ENCODE measurements at places on chromosomes 7 and 10.
A peak's percentile ranks its signal among the peaks of the same experiment; 100 is the strongest.

- no peak for DNase-seq
Observed at GRCh38 chr7:117043108-117043825, 90.0 kb downstream of the ST7 start.

DNA sequence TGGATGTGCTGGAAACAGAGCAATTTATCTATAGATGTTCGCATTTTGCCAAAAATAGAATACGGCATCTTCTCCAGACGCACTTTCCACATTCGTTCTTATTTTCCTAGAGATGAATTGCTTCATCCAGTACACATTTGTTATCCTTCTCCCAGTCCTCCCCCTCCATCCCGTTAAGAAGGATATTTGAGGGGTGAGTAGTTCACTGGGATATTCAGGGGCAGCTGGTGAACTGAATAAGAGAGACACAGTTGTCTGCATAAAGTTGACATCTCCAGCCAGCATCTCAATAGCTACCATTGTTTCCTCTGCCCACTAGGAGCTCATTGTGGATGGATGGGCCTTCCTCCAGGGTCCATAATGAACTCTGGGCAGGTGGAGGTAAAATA is 456.8 kb upstream of the NRP1 start:
- DNase-seq, result no peak

DNA sequence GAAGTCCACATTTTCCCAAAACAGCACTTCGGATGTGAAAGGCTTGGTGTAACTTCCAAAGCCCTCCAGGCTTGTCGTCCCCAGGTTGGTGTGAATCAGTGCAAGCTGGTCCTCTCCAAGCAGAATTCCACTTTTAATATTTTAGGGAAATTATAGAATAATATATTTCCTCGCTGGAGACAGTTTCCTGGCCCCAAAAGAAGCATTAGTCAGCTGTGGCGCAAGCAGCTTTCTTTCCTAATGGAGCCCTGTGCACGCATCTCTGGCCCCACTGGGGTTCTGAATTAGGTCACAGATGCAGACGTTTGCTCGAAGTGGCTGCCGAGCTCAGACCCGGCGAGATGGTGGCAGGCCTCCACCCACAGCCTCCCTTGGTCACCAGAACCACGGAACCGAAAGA is 33.3 kb upstream of the MNX1 start:
- no peak for DNase-seq

- no peak for DNase-seq
Observed at GRCh38 chr7:13198036-13198435, 510.6 kb downstream of the ARL4A start.

DNA sequence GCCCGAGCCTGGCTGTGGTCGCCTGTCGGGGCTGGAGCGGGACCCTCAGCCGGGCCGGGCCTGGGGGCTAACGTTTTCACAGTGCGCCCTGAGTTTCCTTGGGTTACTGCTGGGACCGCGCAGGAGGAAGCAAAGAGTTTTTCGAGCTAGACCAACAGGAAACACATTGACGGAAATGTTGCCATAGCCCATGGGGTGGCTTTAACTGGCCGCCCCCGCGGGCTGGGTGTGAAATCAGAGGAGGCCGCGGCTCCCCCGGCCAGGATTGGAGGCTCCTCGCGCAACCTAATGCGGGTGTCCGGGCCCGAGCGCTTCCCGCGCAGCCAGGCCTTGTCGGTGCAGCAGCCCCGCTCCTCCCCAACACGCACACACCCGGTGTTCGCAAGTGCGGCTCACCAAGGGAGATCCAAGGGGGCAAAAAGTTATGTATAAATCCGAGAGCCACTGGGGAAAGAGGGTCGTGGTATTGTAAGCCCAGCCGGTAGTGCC is 1.9 kb downstream of the HHEX start:
- DNase-seq, result peak; percentile 20

DNA sequence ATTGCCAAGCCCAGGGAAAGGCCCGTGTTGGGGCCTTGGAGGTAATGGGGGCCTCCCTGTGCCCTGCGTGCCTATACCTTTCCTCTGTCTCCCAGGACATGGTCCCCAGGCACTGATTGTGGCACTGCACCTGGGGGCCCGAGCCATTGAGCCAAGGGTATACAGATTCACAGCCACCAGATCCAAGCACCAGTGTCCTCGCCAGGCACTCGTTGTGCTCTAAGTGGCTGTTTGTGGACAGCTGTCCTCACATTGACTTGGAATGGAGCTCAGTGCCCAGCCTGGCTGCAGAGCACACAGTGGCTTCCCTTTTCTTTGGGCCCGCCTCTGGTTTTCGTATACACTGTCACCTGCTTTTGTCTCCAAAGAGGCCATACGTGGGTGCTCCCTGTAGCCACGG is 72.0 kb upstream of the BTBD16 start:
- DNase-seq, result no peak

- no peak for DNase-seq
Observed at GRCh38 chr10:2933519-2933918, 133.8 kb upstream of the PFKP start.

- DNase-seq, result no peak
Observed at GRCh38 chr7:106139265-106140251, 27.4 kb upstream of the SYPL1 start.

DNA sequence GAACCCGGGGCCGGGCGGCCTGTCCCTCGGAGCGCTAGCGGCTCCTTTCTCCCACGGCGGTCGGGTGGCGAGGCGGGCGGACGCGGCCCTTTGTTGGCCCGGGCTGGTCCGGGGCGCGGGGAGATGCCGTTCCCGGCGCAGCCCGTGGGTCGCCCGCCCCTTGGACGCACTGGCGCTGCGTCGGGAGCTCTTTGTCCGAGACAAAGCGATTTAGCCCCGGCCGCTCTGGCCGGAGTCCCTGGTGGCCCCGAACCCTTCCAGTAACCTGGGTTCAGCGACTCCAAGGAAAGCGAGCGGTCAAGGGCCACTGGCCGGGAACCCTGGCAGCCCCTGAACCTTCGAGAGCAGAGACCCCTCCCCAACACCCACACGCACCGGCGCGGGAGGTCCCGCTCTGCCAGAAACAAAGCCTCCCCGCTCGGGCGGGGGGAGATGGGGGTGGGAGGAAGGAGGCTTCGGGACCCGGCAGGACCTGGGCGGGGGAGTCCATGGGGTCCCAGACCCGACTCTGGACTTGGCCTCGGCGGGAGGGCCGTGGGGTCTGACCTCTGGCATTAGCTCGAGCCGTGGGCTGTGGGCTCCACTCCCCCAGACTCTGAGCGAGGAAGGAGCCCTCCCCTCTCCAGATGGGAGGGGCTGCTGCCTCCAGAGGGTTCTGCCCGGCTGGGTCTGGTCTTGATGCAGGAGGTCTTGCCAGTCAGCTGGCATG is 836 bp downstream of the DPYSL4 start:
- no peak for DNase-seq

- DNase-seq, result no peak
Observed at GRCh38 chr7:26584326-26584725, 280.1 kb downstream of the SKAP2 start.

DNA sequence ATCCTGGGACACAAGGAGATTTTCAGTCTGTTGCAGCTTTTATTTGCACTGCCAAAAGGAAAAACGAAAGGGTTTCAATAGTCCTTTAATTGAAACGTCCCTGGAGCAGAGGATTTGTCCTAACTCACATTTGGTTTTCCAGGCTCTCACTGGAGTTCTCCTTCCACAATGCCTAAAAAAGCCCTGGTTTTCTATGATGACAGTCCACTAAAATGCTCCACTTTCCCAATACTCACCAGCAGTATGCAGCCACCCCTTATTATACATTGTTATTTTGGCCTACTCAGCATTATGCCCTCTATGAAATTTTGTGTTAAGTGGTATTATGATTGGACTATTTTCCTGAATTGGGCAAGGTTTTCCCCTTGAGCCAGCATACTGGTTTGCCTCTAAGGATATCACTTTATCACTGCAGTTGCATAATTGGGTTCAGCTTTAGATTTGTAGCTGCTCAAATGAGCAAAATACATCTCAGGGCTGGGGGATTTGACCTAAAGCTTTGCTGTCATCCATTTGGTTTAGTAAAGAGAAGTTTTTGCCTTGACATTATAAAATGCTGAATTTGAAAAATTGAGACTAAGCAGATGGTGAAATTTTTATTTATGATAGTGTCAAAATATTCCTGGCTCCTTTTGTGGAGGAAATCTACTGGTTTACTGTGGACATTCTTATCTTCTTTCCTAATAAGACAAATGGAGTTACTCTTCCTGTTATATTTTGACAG is 239.2 kb downstream of the RNLS start:
- no peak for DNase-seq

- no peak for DNase-seq
Observed at GRCh38 chr7:158470336-158470735, 117.3 kb downstream of the PTPRN2 start.

DNA sequence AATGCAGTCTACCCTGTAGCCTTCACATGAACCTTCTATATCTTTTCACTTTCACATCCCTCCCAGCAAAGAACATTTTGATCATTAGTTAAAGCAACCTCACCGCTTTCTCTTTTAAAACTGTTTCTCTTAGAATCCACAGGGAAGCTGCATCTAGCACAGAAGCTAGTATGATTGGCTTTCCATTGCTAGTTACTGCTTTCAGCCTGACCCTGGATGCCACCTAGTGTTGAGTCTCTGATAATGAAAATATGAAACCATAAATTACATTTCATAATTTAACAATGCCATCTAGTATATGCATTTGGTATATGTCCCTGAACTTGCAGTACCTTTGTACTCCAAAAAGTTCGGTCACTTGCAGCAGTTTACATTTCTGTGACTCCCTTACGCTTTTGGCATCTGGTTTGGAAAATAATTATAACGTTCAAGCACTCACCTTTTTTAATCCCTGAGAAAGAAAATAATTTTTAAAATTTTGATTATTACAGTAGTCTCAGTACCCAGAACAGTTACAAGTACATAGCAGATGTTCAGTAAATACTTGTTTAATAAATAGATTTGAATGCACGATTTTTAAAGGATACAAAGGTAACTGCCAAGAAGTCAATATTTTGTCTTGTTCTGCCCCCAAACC is 22.7 kb downstream of the CISD1 start:
- DNase-seq, result no peak

DNA sequence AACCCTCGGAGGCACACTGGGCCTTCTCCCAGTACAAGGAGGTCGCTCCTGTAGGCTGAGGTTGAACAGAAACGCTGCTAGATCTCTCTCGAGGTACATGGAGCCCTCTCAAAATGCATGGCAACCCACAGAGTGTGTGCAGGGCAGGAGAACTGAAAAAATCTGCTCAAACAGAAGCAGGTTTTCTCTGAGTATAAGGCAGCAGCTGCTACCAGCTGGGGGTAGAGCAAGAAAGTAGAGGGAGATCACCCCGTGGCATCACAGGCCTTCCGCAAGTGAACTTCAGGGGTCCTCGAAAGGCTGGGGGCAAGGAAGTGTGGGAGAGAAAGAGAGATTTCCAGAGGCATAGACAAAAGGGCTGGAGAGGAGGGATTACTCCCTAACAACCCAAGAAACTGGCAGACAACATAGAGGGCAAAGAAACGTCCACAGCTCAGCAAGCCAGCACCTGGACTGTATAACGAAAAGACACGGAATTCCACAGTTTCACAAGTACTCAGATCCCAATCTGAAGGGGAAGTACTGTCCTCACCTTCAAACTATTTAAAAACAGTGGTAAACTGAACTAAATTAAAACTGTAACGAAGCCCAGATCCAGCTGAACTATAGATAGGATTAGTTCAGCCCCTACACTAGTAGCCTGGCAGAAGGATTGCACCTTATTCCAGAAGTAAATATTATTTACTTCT is 299.2 kb downstream of the IPMK start:
- DNase-seq, result no peak

DNA sequence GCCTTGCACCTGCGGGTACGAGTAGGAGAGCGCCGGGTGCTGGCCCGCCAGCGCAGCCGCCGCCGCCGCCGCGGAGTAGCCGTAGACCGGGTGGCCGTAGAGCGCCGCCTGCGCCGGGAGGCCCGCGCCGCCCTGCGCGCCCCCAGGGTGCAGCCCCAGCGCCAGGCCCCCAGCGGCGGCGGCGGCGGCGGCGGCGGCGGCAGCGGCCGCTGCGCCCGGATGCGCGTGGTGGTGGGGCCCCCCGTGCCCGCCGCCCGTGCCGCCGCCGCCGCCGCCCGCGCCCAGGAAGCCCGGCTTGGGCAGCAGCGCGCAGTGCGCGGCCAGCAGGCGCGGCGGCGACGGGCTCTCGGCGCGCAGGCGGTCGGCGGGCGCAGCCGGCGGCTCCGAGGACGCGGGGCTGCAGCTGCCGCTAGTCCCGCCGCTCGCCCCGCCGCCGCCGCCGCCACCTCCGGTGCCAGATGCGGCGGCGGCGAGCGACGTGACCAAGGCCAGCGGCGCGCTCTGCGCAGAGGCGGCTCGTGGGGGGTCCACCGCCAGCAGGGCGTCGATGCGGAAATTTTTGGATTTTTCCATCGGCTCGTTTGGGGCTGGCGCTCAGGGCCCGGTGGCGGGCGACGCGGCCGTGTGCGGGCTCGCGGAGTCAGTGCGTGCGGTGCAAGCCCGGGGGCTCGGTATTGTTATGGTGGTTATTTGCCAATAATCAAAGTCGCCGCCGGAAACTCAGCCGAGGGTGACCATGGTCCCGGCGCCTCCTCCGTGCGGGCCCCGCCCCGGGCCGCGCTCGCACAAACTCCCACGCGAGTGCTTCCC is 480 bp downstream of the MNX1 start:
- DNase-seq, result no peak

- no peak for DNase-seq
Observed at GRCh38 chr10:1141701-1142100, 85.5 kb downstream of the WDR37 start.

GRCh38 chr10:78571891-78572290 is 496.9 kb upstream of the ZMIZ1 start:
- DNase-seq, result no peak

- DNase-seq, result no peak
Observed at GRCh38 chr10:100913470-100913865, 705 bp downstream of the SLF2 start.

DNA sequence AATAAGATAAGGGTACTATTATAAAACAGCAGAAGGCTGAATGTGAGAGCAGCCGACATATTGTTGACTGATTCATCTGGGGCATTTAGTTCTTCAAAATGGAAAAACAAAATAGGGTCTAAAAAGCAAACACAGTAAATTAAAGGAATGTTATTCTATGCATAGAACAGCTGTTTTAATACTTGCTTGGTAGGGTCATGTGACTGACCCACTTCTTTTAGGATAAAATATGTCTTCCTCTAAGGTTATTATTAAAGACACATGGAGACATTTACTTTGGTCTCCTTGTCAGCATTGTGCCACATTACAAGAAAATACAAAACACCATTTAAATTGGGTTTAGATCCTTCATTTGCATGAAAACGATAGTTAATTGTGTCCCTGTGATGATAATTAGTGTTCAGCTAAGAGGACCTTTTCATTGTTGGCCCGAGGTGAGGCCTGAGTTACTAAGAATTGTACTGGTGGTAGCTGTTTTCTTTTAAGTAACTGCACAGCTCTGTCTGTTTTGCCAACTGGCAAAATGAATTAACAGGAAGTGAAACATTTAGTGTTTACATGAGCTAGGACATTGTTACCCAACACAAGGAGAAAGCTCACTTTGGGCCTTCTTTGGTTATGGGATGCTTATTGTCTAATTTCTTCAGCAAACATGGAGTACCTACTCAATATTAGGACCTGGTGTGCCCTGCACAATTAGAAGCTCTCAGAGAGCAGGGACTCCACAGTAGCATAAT is 764.4 kb downstream of the LRMDA start:
- no peak for DNase-seq

Data from HuH-7 (cell line).